Activated naive CD8-positive, alpha-beta T cell treated with anti-CD3 and anti-CD28 coated beads for 36 hours (primary cell): ENCODE measurements at places on chromosomes 7 and 10. TPM values are rescaled to one million over a fixed set of nuclear protein-coding genes. Genes with fewer than 3 reads are reported as not detected.

The TMEM236 gene
- total RNA-seq, result 0.12 TPM

The CLRN3 gene
- not detected for total RNA-seq

The APBB1IP gene
- 66.3 TPM for total RNA-seq

The GIMAP6 gene
- 34.2 TPM for total RNA-seq

The SDK1 gene
- 0.49 TPM for total RNA-seq

The ELAPOR2 gene
- total RNA-seq, result 1.6 TPM

The LIPK gene
- total RNA-seq, result not detected

The GRID2IP gene
- not detected for total RNA-seq

The MARVELD1 gene
- 4.1 TPM for total RNA-seq

The GDF10 gene
- 4.1 TPM for total RNA-seq

The TAF6 gene
- total RNA-seq, result 61.1 TPM

The CLDN3 gene
- total RNA-seq, result not detected

The CXCL12 gene
- total RNA-seq, result not detected

The BLNK gene
- 1.3 TPM for total RNA-seq

The EVX1 gene
- total RNA-seq, result not detected

The NKX6-2 gene
- not detected for total RNA-seq

The GNAI1 gene
- total RNA-seq, result 2.0 TPM

The ADAP1 gene
- total RNA-seq, result 56.7 TPM

The ECHDC3 gene
- 1.9 TPM for total RNA-seq

The RNLS gene
- total RNA-seq, result 4.3 TPM

The GTF2IRD1 gene
- 2.0 TPM for total RNA-seq

The CHRM2 gene
- not detected for total RNA-seq

The CCDC172 gene
- not detected for total RNA-seq

The SYT15 gene
- 0.58 TPM for total RNA-seq

The ITIH5 gene
- not detected for total RNA-seq

The POR gene
- total RNA-seq, result 41.3 TPM

The MEST gene
- 18.4 TPM for total RNA-seq
